ENCODE measurements at places on chromosomes 4 and X.

GRCh38 chr4:46549125-46549524 lies 159.2 kb upstream of the GABRA2 start:
- no peak for DNase-seq

GRCh38 chr4:96429657-96430056 lies 589.8 kb downstream of the PDHA2 start:
- DNase-seq = no peak

DNA sequence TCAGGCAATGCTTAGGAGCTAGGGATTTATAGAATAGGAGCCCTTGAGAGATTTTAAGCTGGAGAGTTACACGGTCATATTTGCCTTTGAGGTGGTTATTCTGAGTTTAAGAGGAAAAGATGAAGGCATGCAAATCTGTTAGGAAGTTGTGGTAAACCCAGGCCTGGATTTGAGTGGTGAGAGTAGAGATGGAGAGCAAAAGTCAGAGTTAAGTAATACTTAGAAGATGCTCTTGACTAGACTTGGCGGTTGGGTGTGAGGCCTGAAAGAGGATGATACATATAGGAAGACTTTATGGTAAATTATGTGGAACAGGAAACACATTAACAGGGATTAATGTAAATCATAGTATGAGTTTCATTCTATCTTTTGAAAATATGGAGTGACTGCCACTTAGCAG lies 136.0 kb upstream of the ARX start:
- DNase-seq = no peak

- no peak for DNase-seq
Measured at GRCh38 chr4:101850698-101851097, 60.2 kb downstream of the BANK1 start.

GRCh38 chrX:38055170-38055847 lies 49.0 kb downstream of the SYTL5 start:
- DNase-seq = no peak

DNA sequence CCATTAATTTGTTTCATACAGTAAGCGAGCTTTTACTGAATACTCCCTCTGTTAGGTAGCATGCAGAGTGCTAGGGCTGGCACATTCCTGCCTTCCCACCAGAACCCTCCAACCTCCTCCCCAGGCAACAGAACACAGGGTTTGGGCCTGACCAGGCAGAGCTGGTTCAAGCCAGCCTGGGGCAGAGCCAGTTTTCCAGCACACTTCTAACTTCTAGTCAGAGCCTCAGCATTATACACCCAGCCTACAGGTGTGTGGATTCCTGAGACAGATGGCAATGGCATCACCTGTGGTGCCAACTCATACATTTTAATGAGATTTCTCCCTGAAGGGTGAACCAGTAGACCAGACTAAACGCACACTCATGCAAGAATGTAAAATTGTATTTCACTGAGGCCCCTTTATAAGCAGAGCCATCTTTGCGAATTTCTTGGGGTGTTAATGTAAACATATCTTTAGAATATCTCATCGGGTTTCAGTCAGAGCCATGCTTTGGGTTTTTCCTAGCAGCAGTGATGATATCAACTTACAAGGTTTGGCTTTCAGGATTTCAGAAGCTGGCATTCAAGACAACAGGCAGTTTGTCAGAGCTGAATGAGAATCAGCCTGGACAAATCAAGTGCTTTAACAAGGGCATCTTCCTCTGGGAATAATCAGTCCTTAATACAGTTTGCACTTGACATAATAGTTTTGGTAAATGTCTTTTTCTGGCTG lies 92.0 kb downstream of the GATB start:
- no peak for DNase-seq
